ENCODE measurements at places on chromosomes 7 and 10.

- DNase-seq: peak; percentile 54
Measured at GRCh38 chr10:30591249-30591670, 38.3 kb downstream of the LYZL2 start.

GRCh38 chr10:59245686-59246085, 69.2 kb downstream of the PHYHIPL start:
- DNase-seq: no peak

GRCh38 chr7:26603631-26604030, 260.8 kb downstream of the SKAP2 start:
- DNase-seq: peak; percentile 51

DNA sequence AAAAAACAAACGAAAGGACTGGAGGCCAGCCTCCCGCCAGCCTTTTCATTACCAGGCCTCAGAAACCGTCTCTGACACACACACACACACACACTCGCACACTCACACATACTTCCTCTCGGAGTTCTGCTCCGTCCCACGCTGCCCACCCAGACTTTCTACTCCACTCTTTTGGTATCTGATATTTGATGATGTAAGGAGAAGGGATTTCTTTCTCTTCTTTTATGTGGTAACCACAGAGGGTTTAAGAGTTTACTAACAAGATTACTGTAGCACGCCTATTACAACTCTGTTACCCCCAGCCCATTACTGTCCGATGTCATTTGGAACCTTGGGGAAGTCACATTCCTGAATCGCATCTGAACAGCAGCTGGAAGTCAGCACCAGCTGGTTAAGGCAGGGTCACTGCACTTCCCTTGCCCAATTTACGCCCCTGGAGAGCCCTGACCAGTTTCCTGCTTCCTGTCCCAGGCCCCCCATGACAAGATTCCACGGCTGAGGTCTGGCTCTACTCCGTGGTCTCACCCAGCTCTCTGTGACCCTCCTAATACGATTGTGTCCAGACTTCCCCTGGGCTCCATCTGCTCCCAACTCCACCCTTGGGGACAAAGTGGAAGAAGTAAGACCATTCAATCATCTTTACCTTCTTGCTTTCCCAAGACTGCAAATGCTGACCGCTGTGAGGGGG, 1.1 kb downstream of the DENND2A start:
- DNase-seq: peak; percentile 83

GRCh38 chr7:117135553-117135891, 182.2 kb downstream of the ST7 start:
- no peak for DNase-seq

DNA sequence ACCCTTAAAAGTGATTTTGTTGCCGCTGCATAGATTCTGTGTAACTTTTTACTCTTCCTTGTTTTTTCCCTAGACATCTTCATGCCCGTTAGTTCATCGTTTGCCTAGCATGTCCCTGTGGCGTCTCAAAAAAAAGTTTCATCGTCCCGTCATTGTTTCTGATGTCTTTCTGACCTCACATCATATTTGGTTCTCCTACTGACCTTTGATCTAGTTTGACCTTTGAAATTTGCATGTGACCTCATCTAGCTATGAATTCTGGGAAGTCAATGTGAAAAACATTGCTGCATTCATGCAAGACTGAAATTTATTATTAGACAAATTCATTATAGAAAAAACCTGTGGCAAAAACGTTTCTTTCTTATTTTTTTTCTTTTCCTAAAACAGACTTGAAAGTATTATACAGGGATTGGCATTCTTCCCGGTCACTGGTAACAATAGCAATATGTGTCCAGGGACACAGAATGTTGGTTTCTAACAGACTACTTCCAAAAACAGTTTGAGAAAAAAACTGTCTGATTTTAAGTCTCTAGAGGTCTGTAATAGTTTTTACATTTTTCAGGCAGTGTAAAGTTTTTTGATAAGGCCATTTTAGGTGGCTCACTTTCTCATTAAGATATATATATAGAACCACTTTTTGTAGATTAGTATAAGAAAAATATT, 280.9 kb downstream of the USP6NL start:
- DNase-seq: peak; percentile 35

DNA sequence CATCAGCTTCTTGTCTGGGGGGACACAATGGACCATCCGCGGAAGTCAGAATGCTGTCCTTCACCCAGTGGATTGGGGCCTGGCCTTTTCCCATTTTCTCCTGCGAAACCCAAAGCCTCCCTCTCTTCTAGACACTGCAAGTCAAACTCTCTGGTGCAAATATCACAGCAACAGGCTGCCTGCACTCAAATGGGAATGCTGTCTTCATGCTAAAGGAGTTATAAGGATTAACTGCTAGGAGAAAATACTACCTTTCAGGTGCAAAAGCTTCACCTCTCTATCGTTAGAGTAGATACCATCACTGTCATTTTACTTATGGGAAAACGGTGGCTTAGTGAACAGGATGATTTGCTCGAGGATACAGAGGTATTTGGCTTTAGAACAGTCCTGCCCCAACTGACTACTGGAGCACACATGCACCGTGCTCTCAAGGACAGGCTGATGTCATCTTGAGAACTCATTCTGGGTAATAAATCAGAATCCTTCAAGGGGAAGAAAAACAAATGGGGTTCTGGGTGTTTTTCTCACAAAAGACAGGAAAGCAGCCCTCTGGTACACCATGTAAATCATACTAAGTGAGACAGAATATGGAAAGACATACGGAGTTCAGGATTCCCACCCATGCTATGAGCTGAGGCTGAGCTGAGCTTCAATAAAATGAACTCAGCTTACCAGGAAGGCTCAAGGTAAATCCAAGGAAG, 100.9 kb downstream of the SAMD9 start:
- no peak for DNase-seq

DNA sequence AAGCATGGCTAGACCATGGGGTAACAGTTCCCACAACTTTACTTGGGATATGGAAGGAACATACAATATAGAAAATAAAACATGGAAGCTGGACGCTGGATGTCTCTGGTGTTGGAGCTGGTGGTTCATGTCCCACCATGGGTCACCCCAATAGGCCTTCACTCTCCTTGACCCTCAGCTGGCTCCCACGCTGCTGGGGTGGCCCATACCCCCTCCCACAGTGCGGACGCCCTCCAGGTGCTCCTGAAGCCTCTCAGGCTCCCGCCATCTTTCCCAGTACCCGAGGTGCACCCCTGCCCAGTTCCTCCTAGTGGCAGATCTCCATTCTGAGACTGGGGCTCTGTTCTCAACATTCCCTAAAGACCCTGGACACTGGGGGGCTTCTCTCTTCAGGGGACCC, 5.8 kb upstream of the CPA1 start:
- no peak for DNase-seq

GRCh38 chr10:35896001-35896400, 253.9 kb upstream of the FZD8 start:
- DNase-seq: peak; percentile 37

- peak; percentile 51 for DNase-seq
Measured at GRCh38 chr7:76020031-76020714, 25.8 kb upstream of the TMEM120A start.

Data from astrocyte of the spinal cord (primary cell).